ENCODE measurements at places on chromosomes 4 and X. TPM values are rescaled to one million over a fixed set of nuclear protein-coding genes. Genes with fewer than 3 reads are reported as not detected.
A peak's percentile ranks its signal among the peaks of the same experiment; 100 is the strongest.

GRCh38 chr4:10008609-10009005, 12.7 kb downstream of the SLC2A9 start:
- no peak for DNase-seq

GRCh38 chrX:41558531-41558930, 111.4 kb downstream of the NYX start:
- DNase-seq = peak; percentile 39

DNA sequence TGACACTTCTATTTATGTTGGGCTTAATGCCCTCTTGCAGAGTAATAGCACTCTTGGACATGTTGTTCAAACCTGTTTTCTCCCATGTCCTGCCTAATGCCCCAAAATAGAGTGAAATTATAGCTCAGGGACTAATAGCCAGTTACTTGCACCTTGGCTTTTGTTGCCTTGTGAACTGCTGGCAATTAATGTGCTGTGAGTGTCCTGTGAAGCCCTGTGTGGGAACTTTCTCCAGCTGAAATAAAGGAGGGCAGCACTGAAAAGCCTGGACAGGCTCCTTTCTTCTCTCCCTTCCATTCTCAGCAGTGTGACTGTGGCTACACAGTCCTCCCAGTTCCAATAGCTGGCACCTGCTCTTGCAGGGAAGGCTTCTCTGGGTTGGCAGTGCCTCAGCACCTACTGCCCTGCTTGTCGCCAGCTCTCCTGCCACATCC, 72.4 kb downstream of the DCLK2 start:
- DNase-seq = no peak

FAM114A1 gene
- total RNA-seq = 38.6 TPM

SPANXN3 gene
- total RNA-seq = not detected

DNA sequence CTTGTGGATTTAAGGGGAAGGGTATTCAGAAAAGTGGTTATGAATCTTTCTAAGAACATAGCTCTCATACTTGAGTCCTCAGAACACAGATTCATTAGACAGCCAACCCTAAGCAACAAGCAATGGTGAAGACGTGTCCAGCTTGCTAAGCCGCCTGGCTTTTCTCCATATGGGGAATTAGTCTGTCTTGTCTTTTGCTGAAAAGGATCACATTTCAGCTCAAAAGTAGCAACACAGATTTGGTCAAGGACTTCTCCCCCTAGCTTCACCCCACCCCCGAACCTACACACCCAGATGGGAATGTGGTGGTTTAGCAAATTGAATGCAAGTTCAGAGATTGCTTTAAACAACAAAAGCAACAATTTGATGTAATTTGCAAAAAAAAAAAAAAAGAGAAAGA, 103.3 kb upstream of the RASGEF1B start:
- DNase-seq = no peak

USP26 gene
- total RNA-seq = not detected

- DNase-seq = no peak
Measured at GRCh38 chrX:120269373-120270035, 18.9 kb downstream of the ZBTB33 start.

GRCh38 chrX:139204898-139205667, 325.5 kb upstream of the F9 start:
- DNase-seq = peak; percentile 62

TMEM150C gene
- total RNA-seq = 7.0 TPM

GRCh38 chr4:126441173-126442035, 1126.6 kb downstream of the FAT4 start:
- no peak for DNase-seq

GRCh38 chrX:41265615-41266014, 68.3 kb upstream of the DDX3X start:
- DNase-seq = peak; percentile 72

NPFFR2 gene
- total RNA-seq = not detected

- no peak for DNase-seq
Measured at GRCh38 chr4:135184715-135185114, 983.1 kb upstream of the PABPC4L start.

DNA sequence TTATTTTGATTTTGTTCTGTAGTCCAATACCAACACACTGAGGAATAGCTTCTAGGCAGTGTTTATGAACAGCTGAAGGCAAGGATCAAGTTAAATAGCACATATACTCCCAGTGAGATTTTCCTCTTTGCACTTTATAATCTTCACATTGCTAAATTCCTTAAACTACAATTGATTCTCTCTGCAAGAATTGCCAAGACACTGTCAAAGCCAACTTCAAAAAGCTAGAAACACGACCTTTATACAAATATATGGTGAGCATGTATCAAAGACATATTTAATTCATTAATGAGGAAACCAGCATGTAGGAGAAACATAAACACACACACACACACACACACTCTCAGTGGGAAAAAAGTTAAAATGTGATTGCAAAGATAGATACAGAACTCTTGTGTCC, 86.4 kb upstream of the FAM9C start:
- DNase-seq = no peak

ERAS gene
- total RNA-seq = 0.40 TPM

FAT1 gene
- total RNA-seq = 88.9 TPM

CPEB2 gene
- total RNA-seq = 22.1 TPM

DNA sequence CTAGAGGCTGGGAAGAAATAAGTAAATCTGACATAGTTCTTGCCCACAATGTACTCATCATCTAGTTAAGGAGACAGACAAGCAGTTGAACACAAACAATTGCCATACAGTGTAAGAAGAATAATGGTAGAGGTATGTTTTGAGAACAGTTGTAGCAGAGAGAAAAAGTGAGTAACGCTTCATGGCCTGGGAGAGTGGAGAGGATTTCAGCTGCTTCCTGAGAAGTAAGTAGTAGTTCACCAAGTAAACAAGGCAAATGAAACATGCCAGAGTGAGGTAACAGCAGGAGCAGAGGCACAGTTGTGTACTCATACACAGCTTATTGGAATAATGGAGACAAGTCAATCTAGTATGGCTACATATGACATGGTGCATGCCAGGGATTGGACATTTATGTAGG, 53.6 kb upstream of the RAP2C start:
- DNase-seq = no peak

CTAG1A gene
- total RNA-seq = not detected

MAGEB2 gene
- 32.1 TPM for total RNA-seq

STATH gene
- 1.6 TPM for total RNA-seq

TRIML2 gene
- total RNA-seq = not detected

GAGE1 gene
- total RNA-seq = 67.5 TPM

DNA sequence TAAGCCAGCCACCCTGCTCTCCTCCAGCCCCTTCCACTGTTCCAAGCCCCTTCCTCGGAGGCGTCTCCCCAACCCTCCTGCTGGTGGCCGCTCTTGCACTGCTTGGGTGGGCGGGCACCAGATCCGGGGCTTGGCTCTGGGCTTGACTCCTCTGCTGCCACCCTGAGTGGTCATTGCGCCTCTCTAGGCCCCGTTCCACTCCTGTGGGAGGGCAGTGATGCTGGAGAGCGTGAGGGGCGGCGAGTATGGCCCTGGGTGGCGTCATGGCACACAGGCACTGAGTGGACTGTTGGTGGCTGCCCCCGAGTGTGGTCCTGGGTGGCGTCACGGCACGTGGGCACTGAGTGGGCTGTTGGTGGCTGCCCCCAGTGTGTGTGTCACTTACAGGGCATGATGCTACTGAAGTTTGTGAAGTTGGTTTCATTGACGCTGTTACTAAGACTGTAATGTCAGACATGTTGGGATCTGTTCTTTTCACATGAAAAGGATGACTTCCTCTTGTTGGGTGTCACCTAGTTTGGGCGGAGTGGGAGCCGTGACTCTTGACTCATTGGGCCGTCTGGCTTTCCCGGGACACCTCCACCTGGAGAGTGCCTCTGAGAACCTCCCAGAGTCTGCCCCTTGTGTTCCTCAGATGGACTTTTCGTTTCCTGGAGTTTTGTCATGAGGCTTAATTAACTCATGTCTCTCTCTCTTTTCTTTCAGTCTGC, 55.9 kb upstream of the HGFAC start:
- DNase-seq = no peak

- no peak for DNase-seq
Measured at GRCh38 chr4:105588252-105588651, 35.8 kb downstream of the ARHGEF38 start.

- no peak for DNase-seq
Measured at GRCh38 chr4:15239866-15240265, 188.0 kb upstream of the C1QTNF7 start.

- no peak for DNase-seq
Measured at GRCh38 chr4:80927420-80927819, 103.1 kb upstream of the BMP3 start.

MAGED4B gene
- 32.1 TPM for total RNA-seq

DNA sequence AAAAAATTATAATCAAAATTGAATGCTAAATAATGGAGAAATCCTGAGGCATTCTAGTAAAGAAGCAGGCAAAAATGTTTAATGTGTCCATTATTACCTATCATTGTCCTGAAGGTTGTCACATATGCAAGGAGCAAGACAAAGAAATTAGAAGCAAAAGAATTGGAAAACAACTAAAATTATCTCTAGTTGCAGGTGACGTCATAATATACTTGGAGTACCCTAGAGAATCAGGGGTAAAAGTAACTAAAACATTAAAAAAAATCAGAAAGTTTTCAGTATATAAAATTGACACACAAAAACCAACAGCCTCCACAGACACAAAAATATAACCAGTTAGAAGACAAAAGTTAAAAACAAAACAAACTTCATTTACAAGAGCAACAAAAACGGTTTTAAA, 21.4 kb downstream of the MAGEA1 start:
- DNase-seq = no peak
